ENCODE measurements at places on chromosomes 5 and 9.

- DNase-seq, result no peak
These were observed 256.5 kb upstream of the NR4A3 start for GRCh38 chr9:99565203-99565602.

DNA sequence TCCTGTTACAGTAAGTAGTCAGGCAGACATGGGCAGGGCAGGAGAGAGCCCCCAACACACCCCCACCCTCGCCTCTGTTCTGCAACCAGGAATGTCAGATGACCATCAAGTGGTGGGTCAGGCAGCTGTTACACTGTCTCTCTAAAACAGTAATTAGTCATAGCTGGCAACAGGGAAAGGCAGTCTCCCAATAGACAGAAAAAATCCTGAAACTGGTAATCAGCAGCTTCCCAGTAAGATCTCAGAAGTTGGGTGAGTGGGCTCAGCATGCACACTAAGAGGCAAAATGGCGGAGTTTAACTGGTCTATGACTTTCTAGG, 90.2 kb downstream of the C5orf15 start:
- no peak for DNase-seq

DNA sequence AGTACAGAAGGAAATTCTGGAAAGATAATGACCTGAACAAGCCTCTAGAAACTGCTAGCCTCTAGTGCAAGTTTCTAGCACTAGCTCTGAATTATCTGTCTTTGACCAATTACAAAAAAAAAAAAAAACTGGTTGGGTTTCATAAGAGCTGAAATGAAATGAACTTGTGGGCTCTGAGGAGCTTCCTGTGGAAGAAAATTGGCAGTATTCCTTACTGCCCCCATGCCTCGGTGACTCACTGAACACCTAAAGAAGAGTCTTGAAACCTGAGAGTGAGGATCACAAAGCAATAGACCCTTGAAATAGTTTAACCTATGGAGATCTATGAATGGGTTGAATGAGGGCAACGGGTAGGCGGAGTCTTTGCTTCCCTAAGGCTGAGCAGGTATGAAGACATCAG, 263.6 kb upstream of the RASA1 start:
- DNase-seq, result no peak

GRCh38 chr5:14357851-14358250, 214.7 kb downstream of the TRIO start:
- DNase-seq, result no peak

DNA sequence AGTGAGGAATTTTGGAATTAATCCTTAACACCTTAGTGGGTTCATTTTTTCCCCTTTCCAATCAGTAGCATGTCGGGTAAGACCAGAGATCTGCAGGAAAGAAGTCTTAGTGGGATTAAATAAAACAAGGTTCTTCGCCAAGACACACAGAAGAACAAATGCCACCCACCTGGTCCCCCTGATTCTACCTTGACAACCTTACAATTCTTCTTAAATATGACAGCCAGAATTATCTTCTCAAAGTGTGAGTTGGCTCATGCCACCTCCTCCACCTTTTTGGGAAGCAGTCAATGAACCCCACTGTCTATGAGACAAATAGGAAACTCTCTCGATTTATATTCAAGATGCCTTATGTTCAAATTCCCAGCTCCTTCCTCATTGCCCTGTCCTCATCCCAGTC, 105.1 kb downstream of the BRINP1 start:
- DNase-seq, result no peak

- no peak for DNase-seq
These were observed 79.6 kb downstream of the PHAX start for GRCh38 chr5:126680191-126680817.

GRCh38 chr5:90479611-90480385, 5.1 kb downstream of the POLR3G start:
- no peak for DNase-seq

- no peak for DNase-seq
These were observed 113.5 kb downstream of the RORB start for GRCh38 chr9:74610523-74611061.

DNA sequence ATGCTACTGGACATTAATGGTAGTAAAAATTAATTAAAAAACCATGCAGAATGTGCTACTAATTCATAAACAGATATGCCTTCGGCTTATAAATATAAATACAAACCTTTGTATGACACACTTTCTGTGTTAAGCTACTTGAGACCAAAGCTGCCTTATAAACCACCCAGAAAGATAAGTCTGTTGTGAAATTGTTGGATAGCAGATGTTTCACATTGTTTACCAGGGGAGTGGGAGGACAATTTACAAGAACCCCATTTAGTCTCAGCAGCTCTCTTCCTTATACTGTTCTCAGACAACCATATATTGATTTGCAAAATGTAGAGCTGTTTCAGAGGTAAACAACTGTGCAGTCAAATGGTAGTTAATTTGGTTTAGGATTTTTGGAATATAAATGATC, 524.4 kb downstream of the PRR16 start:
- no peak for DNase-seq

GRCh38 chr5:73997960-73998359, 372.0 kb downstream of the ARHGEF28 start:
- no peak for DNase-seq

DNA sequence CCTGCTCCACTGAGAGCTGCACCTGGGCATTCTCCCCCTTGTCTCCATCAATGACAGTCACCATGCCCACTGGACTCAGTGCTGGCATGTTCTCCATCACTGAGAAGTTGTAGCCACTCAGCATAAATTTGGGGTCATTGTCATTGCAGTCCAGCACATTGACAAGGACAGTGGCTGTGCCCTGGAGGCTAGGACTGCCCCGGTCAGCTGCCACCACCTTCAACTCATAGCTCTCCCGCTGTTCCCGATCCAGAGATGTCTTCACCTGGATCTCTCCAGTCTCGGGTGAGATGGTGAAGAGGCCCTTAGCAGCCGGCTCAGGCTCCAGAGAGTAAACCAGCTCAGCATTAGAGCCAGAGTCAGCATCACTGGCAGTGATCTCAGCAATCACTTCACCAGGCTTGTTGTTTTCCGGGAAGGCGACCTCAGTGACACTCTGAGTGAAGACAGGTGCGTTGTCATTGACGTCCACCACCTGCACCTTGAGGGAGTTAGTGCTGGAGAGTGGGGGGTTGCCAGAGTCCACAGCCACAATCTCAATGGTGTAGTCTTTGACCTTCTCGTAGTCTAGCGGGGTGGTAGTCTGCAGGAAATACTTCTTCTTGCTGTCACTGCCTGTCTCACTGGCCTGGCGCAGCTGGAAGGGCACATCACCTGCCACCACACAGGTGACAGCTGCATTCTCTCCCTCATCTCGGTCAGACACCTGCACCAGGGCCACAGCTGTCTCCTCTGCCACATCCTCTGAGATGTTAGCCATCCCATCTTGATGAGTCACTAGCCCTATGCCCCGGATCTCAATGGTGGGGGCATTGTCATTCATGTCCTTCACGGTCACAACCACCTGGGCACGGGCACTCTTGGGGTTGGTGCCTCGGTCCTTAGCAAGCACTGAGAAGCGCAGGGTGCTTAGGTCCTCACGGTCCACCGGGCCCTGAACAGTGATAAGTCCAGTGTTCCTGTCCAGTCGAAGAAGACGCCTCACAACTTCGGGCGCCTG, 13.5 kb downstream of the PCDH1 start:
- no peak for DNase-seq

DNA sequence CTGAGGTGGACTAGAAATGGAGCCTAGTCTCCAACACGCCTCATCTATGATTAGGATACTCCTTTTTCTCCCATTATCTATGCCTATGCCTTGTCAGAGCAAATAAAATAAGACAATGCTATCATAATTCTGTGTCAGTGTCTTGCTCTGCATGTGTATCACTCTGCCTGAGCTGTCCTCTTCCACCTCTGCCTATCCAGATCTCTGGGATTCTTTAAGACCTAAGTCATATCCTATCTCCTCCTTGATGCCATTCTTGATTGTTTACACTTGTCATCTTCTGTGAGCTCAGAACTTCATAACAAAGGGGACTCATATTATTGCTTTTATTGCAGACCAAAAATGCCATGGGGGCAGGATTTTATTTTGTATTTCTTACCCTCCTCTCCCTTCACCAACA, 351.2 kb upstream of the C9orf72 start:
- no peak for DNase-seq

- DNase-seq, result no peak
These were observed 125.3 kb downstream of the ROR2 start for GRCh38 chr9:91824601-91825305.

- no peak for DNase-seq
These were observed 459.4 kb downstream of the GADD45G start for GRCh38 chr9:90064248-90064647.

- DNase-seq, result no peak
These were observed 46.7 kb downstream of the TNFSF8 start for GRCh38 chr9:114883709-114884108.

- DNase-seq, result no peak
These were observed 14.5 kb upstream of the RARS1 start for GRCh38 chr5:168471785-168472184.

- no peak for DNase-seq
These were observed 78.4 kb upstream of the ITGA1 start for GRCh38 chr5:52709167-52709925.

- no peak for DNase-seq
These were observed 64.3 kb downstream of the MLLT3 start for GRCh38 chr9:20557890-20558565.

DNA sequence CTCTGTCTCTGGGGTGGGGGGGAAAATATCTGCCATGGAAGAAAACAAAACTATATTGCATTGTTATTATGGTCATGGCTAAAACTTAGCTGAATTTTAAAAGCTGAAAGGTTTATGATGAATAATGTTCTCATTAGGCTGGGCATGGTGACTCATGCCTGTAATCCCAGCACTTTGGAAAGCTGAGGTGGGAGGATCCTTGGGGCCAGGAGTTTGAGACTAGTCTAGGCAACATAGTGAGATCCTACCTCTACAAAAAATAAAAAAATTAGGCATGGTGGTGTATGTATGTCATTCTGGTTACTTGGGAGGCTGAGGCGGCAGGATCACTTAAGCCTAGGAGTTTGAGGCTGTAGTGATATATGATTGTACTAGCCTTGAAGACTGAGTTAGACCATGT, 44.5 kb downstream of the IPO11 start:
- DNase-seq, result no peak

GRCh38 chr9:96072930-96073329, 197.4 kb downstream of the ERCC6L2 start:
- no peak for DNase-seq

GRCh38 chr9:111944241-111944866, 47.7 kb downstream of the UGCG start:
- no peak for DNase-seq

- DNase-seq, result no peak
These were observed 42.6 kb downstream of the TNFSF15 start for GRCh38 chr9:114763220-114763619.

- DNase-seq, result no peak
These were observed 8.9 kb downstream of the SRP19 start for GRCh38 chr5:112869948-112870347.

- no peak for DNase-seq
These were observed 18.1 kb downstream of the LRRC70 start for GRCh38 chr5:62596691-62597090.

GRCh38 chr9:117535973-117536372, 121.1 kb upstream of the ASTN2 start:
- DNase-seq, result no peak

DNA sequence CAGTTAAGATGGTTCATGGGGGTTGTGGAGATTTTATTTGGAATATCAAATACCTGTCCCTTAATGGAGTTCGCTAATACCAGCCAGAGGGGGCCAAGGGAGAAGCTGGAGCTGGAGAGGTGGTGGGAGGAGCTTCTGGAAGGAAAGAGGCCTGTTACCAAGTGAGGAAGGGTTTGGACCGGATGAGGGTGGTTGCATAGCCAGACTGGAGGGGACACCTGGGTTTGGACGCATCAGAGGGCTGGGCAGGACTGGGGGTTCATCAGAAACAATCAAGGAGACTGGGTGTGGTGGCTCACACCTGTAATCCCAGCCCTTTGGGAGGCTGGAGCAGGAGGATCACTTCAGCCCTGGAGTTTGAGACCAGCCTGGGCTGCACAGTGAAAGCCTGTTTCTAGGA, 111.8 kb upstream of the IER5L start:
- DNase-seq, result no peak

- no peak for DNase-seq
These were observed 152.8 kb upstream of the DAP start for GRCh38 chr5:10913841-10914240.

DNA sequence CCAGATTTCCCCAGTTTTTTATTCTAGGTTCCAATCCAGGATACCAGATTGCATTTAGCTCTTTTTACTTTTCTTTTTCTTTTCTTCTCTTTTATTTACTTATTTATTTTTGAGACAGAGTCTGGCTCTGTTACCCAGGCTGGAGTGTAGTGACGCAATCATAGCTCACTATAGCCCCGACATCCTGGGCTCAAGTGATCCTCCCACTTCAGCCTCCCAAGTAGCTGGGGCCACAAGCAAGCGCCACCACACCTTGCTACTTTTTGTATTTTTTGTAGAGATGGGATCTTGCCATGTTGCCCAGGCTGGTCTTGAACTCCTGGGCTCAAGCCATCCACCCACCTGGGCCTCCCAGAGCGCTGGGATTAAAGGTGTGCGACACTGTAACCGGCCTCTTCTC, 48.4 kb downstream of the GSN start:
- no peak for DNase-seq

DNA sequence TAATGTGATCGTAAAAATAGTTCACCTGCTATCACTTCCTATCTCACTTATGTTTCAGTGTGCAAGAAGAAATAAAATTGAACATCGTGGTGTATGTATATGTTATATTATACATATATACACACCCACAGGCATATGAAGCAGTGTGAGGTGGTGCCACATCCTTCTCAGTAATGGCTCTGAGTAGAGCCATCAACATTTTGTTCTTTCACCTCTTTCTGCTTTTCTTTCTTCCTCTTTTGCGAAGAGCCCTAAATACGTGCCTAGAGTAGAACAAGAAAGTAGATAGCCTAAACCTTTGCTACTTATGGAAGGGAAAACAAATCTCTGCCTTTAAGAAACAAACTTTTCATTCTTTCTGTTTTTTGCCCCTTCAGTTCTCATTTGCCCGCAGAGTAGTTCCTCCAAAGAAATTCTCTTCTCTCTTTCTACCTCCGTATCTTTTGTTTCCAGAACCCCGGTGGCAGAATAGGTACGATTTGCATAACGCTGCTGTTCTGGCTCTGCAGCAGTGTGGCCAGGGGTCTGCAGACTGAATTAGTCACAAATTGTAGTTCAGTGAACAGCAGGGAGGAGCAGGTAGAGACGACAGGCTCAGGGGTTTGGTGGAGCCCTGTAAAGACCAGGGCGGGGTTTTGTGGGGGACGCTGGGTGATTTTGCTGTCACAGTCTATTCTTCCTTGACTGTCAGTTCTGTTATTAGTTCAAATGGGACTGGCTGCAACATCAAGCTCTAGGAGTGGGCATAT, 40.5 kb upstream of the PJA2 start:
- no peak for DNase-seq

DNA sequence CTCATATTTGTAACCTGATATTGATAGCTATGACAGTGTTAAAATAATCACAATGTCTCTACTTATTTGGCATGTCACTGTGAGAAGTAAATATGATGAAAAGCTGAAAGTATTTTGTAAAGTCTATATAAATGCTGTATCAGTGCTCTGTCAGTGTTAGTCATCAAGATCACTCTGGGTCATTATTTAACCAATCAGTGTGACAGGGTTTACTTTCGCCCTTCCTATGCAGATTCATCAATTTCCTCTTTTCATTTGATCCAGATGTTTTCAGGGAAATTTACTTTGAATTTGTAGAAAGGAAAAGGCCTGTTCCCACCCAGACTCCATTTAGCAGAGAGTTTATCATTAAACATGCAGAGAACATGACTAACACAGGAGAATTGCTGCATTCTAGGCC, 9.9 kb upstream of the PCSK5 start:
- DNase-seq, result no peak
